ENCODE measurements at places on chromosomes 16 and 17.
A peak's percentile ranks its signal among the peaks of the same experiment; 100 is the strongest.

GRCh38 chr16:74079232-74079586, 217.4 kb upstream of the PSMD7 start:
- DNase-seq, result no peak

DNA sequence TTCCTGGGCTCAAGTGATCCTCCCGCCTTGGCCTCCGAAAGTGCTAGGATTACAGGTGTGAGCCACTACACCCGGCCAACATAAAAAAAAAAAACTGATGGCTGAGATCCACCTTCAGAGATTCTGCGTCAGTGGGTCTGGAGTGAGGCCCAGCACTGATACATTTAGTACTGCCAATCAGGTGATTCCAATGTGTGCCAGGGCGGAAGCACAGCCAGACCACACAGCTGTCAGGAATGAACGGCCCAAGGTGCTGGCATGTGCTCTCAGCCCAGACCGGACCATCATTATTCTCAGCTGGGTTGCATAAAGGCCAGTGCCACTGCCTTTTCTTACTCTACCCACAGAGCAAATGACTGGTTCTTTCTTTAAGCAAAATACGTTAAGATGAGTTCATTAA, 1.2 kb upstream of the BCO1 start:
- DNase-seq, result no peak

DNA sequence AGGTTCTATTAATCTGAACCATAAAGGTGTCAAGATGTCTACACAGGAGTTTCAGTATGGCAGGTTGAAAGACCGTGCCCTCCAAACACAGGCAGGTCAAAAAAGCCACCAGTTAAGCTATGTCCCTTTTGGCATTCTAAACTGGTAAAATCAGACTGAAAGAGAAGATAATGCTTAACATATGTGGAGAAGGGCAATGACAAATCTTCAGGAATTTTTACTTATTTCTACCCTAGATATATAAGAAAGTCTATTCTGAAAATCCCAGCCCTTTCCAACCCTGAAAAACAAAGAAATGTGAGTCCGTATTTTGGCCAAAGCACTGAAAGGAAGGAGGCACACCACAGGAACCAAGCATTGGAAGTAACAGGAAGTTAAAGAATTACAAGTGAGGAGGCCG, 16.5 kb downstream of the AP1G1 start:
- DNase-seq, result no peak

DNA sequence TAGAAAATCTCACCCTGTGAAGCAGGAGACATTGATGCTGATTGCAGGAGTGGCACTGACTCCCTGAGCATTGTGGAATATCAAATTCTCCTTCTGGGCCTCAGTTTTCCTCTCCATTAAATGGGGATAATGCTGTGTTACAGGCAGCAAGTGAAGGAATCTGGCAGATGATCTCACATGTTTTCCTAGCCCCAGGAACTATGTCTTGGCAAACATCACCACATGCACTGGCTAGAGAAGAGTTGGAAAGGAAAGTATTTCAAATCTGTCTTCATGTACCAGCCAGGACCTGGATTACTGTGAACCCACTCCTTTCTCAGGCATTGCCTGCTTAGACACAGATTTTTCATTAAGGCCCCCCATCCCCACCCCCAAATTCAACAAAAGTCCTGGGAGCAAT, 13.6 kb upstream of the CCL8 start:
- no peak for DNase-seq

DNA sequence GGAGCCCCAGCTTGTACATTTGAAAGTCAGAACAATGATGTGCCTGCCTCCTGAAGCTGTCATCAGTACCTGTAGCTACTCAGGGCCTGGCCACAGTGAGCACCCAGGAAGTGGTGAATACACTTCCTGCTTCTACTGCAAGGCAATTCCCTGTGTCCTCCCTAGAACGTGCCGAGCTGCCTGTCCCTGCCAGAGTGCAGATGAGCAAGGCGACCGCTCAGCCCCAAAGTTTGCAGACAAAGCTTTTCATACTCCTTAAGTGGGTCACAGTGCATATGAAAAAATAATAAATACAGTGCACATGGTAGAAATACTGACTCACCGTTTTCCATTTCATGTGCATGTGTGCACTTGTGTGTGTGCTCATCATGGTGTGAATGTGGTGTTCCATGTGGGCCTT, 77.3 kb downstream of the MPRIP start:
- DNase-seq, result peak; percentile 54

- no peak for DNase-seq
These were observed 229.2 kb downstream of the MSI2 start for GRCh38 chr17:57485566-57485865.

GRCh38 chr17:56786989-56787482, 46.7 kb downstream of the C17orf67 start:
- peak; percentile 49 for DNase-seq

- no peak for DNase-seq
These were observed 129.5 kb downstream of the ABCC6 start for GRCh38 chr16:16093628-16094332.

DNA sequence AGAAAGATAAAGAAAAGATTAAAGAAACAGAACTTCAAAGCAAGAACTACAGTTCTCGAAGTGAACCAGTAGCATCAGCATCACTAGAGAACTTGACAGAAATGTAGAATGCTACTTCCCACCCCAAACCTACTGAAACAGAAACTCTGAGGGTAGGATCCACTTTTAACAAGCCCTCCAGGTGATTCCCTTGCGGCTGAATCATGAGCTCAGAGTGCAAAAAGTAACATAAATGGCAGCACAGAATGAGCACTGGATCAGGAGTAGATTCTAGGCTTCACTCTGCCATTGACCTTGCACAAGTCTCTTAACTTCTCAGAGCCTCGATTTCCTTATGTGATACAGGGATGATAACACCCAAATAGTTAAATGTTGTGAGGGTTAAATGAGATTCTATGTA, 5.8 kb downstream of the TOM1L2 start:
- DNase-seq, result no peak

DNA sequence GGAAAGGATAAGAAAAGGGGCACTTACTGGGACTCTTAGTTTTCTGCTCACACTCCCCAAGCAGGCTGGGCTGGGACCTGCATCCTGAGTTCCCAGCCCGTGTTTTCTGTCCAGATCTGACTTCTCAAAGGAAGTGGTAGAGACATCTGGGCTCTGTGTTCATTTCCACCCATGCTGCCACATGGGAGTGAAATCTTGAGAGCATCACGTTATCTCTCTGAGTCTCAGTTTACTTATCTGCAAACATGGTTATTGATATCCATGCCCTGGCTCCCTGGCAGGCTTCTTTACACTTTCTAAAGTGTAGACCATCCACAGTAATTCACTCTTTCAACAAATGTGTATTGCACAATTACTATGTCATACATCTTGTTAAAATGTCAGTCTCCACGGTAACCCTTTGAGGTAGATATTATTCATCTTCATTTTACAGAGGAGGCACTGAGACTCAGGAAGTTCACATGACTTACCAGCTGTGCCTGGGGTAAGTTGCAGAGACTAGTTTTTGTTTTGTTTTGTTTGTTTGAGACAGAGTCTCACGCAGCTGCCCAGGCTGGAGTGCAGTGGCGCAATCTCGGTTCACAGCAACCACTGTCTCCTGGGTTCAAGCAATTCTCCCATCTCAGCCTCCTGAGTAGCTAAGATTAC, 3.4 kb downstream of the ZNF688 start:
- DNase-seq, result no peak

DNA sequence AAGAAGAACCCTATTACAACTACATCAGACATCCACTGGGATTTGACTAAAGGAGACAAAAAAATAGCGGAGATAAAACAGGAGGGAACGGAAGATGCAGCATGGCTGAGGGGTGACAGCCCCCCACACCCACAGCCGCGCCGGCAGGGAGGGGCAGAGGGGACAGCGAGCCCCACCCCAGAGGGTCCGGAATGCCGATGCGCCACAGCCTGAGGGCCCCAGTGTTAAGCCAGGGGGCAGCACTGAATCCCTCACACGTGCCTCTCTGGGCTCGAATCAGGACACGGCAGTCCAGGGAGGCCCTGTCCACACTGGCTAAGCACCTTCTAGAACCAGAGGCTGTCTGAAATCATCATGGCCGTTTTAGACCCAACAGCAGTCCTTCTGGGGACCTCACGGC, 18.8 kb downstream of the MAP1LC3B start:
- no peak for DNase-seq

- DNase-seq, result no peak
These were observed 16.5 kb upstream of the AKTIP start for GRCh38 chr16:53519417-53520091.

- DNase-seq, result no peak
These were observed 2.5 kb downstream of the HOXB1 start for GRCh38 chr17:48528153-48528935.

- no peak for DNase-seq
These were observed 29.4 kb upstream of the MYH10 start for GRCh38 chr17:8659758-8660410.

DNA sequence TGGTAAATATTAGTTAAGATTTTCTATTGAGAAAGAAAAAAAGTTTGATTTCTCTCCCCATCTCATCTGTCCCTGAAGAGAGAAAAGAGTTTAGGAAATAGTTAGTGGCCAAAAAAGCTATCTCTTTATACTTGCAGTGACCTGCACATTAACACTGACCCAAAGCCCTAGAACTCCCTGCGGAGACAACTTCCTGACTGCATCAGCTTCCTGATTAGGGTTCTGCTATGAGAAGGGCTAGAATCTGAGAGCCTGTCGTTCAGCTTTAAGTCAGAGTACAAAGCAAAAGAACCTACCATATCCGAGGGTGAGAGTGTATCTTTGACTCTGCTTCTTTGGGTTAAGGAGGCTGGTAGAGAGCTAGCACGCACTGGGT, 24.7 kb downstream of the LIMD2 start:
- no peak for DNase-seq

DNA sequence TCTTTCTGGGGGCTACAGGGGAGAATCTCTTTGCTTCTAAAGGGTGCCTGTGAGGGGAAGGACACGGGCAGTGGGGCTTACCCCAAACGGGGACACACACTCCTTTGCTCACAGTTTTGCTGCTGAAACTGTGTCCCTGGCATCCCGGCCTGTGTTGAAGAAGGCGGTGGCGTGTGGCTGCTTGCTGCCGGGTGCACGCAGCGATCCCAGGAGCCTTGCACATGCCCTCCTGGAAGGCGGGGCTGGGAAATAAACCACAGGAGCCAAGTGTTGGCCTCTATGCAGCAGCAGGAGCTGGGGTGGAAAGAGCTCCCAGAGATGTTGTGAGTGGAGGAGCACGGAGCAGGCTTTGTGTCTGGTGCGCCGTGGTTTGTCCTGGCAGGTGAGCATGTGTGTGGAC, 131.0 kb upstream of the CIBAR2 start:
- DNase-seq, result no peak

DNA sequence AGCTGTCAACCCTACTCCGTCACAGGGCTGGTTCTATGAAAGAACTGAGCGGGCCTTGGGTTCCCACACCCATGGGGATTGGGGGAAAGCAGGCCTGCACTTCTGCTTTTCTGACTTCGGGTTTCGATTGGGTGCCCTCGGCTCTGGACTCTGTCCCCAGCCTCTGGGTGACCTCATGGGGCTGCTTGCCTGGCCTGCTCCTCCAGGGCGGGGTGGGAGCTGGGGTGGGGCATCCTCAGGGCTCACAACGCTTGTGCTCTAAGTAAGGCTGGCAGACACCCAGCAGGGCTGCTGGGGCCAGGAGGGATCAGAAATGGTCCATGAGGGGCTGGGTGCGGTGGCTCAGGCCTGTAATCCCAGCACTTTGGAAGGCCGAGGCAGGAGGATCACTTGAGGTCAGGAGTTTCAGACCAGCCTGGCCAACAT, 19.2 kb downstream of the ARHGAP27 start:
- DNase-seq, result no peak

DNA sequence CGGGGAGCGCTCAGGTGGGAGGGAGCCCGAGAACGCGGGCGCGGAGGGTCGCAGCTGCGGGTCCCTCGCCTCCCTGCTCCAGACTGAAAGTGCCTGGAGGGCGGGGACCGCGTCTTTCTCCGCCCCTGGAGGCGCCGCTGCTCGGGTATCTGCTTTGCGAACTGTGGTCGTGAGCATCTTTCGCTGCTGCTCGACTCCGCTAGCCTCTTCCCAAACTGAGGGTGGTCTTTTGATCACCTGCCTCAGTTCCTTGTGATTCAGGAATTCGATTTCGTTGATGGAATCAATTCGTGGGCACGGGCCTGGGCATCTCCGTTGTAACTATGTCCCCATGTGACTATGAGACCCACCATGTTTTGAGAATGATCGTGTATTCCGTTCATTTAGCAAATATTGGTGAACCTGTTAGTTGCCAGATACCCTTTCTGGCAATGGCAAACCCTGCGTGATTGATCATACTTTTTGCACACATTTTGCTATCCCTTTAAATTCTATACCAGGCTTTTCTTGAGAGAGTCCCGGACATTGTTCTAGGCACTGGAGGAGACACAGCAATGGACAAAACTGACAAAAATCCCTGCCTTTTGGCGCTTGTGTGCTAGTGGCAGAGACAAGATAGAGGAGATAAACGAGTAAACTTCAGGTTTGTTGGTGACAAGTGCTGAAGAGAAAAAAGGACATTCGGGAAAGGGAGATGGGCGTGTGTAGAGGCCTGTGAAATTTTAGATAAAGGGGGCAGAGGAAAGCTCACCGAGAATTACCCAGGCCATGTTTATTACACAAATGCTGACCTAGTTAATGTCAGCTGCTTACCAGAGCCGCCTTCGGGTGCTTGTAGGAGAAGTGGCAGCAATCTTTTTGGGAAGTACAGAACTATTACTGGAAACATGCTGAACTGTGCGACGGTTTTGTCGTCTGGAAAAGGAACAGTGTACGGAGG, 948 bp downstream of the UTP18 start:
- no peak for DNase-seq

GRCh38 chr16:70653809-70654771, 7.7 kb downstream of the IL34 start:
- DNase-seq, result peak; percentile 81

DNA sequence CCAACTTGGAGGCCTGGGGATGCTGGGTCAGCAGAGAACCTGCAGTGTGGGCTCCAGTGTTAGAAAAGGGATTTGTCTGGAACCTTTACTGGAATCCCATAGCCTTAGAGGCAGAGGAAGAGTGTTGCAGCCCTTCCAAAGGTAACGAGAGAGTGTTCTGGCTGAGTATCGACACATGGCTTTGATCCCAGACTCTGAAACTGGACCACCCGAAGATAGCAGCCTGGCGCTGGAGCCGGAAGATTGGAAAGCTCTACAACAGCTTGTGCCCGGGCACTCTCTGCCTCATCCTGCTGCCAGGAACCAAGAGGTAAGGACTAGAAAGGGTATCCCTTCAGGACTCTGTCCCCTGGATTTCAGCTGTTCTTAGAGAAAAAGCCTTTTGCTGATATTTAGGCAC, 39.7 kb downstream of the REXO5 start:
- no peak for DNase-seq

GRCh38 chr17:11557727-11558452, 40.4 kb upstream of the DNAH9 start:
- DNase-seq, result no peak

DNA sequence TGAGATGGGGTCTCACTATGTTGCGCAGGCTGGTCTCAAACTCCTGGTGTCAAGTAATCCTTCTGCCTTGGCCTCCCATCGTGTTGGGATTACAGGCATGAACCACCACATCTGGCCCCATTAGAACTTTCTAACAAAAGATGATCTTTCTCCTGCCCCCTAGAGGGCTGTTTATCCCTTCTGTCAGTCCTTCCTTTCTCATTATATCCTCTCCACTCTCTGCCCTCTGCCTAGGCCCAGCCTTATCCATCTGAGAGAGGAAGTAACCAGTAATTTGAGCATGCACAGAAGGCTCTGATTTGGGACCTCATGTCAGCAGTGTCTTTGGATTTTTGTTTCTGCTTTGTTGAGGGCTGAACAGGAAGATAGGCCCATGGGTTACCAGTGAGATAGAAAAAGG, 4.4 kb upstream of the DHX40 start:
- DNase-seq, result no peak

Data from activated CD4-positive, CD25-positive, alpha-beta regulatory T cell treated with anti-CD3 and anti-CD28 coated beads, Interleukin-2, amount 50 U/mL, for 72 hours (primary cell).